Heart left ventricle (tissue), 16 donors: ENCODE measurements at places on chromosomes 1 and 21. TPM values are rescaled to one million over a fixed set of nuclear protein-coding genes. Genes with fewer than 3 reads are reported as not detected.

HSPB7 gene
- total RNA-seq = 4,537 TPM

DNA sequence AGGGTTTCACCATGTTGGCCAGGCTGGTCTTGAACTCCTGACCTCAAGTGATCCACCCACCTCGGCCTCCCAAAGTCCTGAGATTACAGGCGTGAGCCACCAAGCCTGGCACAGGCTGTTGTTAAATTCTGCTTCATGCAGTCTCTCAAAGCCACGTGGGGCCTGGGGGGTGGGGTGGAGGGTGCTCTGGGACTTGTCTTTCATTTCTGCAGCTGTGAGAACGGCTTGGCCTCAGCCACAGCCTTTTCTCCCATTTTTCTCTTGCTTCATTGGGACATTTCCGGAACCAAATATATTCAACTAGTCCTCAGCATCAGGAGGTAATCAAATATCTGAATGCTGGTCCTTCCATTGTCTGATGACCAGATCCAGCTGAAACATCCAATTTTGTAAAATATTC is 27.6 kb upstream of the KCNE2 start:
- peaks cover 12% of the 10 kb centered on the region for H3K4me1 ChIP-seq
- no peaks in the 10 kb centered on the region for H3K36me3 ChIP-seq
- no peak for DNase-seq
- H3K27ac ChIP-seq = no peak overlapping the region
- no peak overlapping the region for H3K4me3 ChIP-seq

- H3K4me1 ChIP-seq = peaks cover 16% of the 10 kb centered on the region
- no peaks in the 10 kb centered on the region for H3K36me3 ChIP-seq
Measured at GRCh38 chr1:23922321-23922943, 9.3 kb upstream of the CNR2 start.

CFHR3 gene
- 0.21 TPM for total RNA-seq

KAZN gene
- 2.7 TPM for total RNA-seq

- H3K36me3 ChIP-seq = no peaks in the 10 kb centered on the region
- H3K4me1 ChIP-seq = peaks cover 4% of the 10 kb centered on the region
- DNase-seq = no peak
- H3K4me3 ChIP-seq = no peak overlapping the region
- no peaks in the 10 kb centered on the region for H3K27me3 ChIP-seq
Measured at GRCh38 chr1:3534803-3535637, 76.3 kb downstream of the MEGF6 start.

- H3K4me1 ChIP-seq = no peaks in the 10 kb centered on the region
- H3K27me3 ChIP-seq = no peaks in the 10 kb centered on the region
- H3K36me3 ChIP-seq = no peaks in the 10 kb centered on the region
- no peak overlapping the region for H3K4me3 ChIP-seq
- DNase-seq = no peak
- no peak overlapping the region for H3K27ac ChIP-seq
Measured at GRCh38 chr1:246703581-246703980, 20.6 kb upstream of the SCCPDH start.

TNFRSF4 gene
- 1.1 TPM for total RNA-seq

- no peaks in the 10 kb centered on the region for H3K36me3 ChIP-seq
- no peaks in the 10 kb centered on the region for H3K27me3 ChIP-seq
- no peak overlapping the region for H3K4me3 ChIP-seq
- no peak overlapping the region for H3K27ac ChIP-seq
- DNase-seq = peak; percentile 39
Measured at GRCh38 chr1:100606438-100606837, 68.5 kb downstream of the GPR88 start.

- no peaks in the 10 kb centered on the region for H3K27me3 ChIP-seq
- peaks cover 19% of the 10 kb centered on the region for H3K4me1 ChIP-seq
- no peak overlapping the region for H3K27ac ChIP-seq
- no peak overlapping the region for H3K4me3 ChIP-seq
Measured at GRCh38 chr1:232292818-232293217, 337.1 kb downstream of the SIPA1L2 start.

- DNase-seq = no peak
- no peak overlapping the region for H3K27ac ChIP-seq
- peaks cover 54% of the 10 kb centered on the region for H3K27me3 ChIP-seq
- no peaks in the 10 kb centered on the region for H3K4me1 ChIP-seq
- H3K36me3 ChIP-seq = no peaks in the 10 kb centered on the region
- H3K4me3 ChIP-seq = no peak overlapping the region
Measured at GRCh38 chr1:30258876-30259275, 464.5 kb downstream of the MATN1 start.

C1orf146 gene
- total RNA-seq = not detected

DNA sequence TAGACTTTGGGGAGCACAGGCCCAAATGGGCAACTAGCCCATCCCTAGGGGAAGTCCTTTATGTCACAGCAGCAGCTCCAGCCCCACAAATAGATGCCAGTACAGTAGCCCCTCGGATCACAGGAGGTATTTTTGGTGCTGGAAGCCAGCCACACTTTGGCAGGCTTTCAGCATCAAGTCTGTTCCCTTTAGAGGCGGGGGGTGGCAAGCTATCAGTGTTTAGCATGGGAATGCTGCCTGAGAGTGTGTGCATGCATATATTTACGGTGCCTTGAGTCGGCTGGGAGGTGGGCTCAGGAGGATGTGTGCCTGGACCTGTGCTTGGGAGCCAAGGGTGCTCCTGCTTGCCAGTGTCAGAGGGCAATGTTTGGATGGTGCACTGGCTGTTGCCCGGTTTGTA is 3.5 kb upstream of the PLXNA2 start:
- no peak overlapping the region for H3K4me3 ChIP-seq
- no peaks in the 10 kb centered on the region for H3K4me1 ChIP-seq
- no peak overlapping the region for H3K27ac ChIP-seq
- H3K36me3 ChIP-seq = no peaks in the 10 kb centered on the region

SAMSN1 gene
- 1.9 TPM for total RNA-seq

- H3K36me3 ChIP-seq = no peaks in the 10 kb centered on the region
- no peak overlapping the region for H3K4me3 ChIP-seq
- H3K27me3 ChIP-seq = no peaks in the 10 kb centered on the region
Measured at GRCh38 chr1:211632808-211633523, 42.5 kb downstream of the NEK2 start.

SOX13 gene
- total RNA-seq = 12.6 TPM

- H3K27me3 ChIP-seq = no peaks in the 10 kb centered on the region
- no peak overlapping the region for H3K27ac ChIP-seq
- H3K36me3 ChIP-seq = no peaks in the 10 kb centered on the region
- H3K4me1 ChIP-seq = no peaks in the 10 kb centered on the region
- peak; percentile 81 for DNase-seq
Measured at GRCh38 chr1:57623039-57623790, 199.4 kb upstream of the DAB1 start.

- H3K27me3 ChIP-seq = no peaks in the 10 kb centered on the region
- H3K36me3 ChIP-seq = peaks cover under 1% of the 10 kb centered on the region
- no peak for DNase-seq
- no peak overlapping the region for H3K4me3 ChIP-seq
- H3K4me1 ChIP-seq = no peaks in the 10 kb centered on the region
Measured at GRCh38 chr1:24364975-24365678, 46.0 kb downstream of the GRHL3 start.

CD2 gene
- not detected for total RNA-seq

GRCh38 chr1:110176299-110176956 is 26.1 kb downstream of the SLC6A17 start:
- no peak overlapping the region for H3K4me3 ChIP-seq
- H3K27me3 ChIP-seq = no peaks in the 10 kb centered on the region

- no peaks in the 10 kb centered on the region for H3K36me3 ChIP-seq
- no peaks in the 10 kb centered on the region for H3K27me3 ChIP-seq
- H3K4me3 ChIP-seq = no peak overlapping the region
Measured at GRCh38 chr1:25037174-25038074, 107.3 kb upstream of the RUNX3 start.

RNPEP gene
- total RNA-seq = 36.2 TPM

GRCh38 chr1:204563307-204563706 is 47.1 kb downstream of the MDM4 start:
- DNase-seq = no peak
- H3K4me1 ChIP-seq = no peaks in the 10 kb centered on the region
- H3K27me3 ChIP-seq = no peaks in the 10 kb centered on the region
- no peak overlapping the region for H3K27ac ChIP-seq

PROK1 gene
- not detected for total RNA-seq

- no peak overlapping the region for H3K4me3 ChIP-seq
- DNase-seq = no peak
- no peak overlapping the region for H3K27ac ChIP-seq
Measured at GRCh38 chr21:22880573-22880972, 1882.4 kb downstream of the NCAM2 start.

CRP gene
- total RNA-seq = not detected

NDUFS2 gene
- total RNA-seq = 218 TPM

- no peak overlapping the region for H3K4me3 ChIP-seq
- H3K4me1 ChIP-seq = no peaks in the 10 kb centered on the region
- no peak for DNase-seq
- H3K36me3 ChIP-seq = no peaks in the 10 kb centered on the region
- no peak overlapping the region for H3K27ac ChIP-seq
- no peaks in the 10 kb centered on the region for H3K27me3 ChIP-seq
Measured at GRCh38 chr1:193552274-193552673, 365.9 kb upstream of the B3GALT2 start.

GLRX2 gene
- 35.5 TPM for total RNA-seq

CFHR5 gene
- not detected for total RNA-seq

DNA sequence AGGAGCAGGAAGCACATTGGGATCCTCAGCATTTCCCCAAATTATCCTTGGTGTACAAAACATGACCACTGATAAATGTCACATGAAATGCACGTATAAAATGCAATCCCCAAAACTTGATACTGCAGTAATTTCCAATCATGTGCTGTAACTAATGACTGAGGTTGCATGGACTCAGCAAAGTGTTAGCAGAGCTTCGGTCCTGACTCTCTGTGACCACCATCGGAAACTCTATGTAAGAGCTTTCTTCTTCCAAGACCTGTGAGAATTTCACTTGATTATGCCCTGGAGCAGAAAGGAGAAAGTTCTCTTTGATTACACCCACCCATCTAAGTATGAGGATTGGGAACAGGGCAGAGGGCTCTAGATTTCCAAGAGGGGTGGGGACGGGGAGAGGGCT is 908 bp downstream of the CD53 start:
- H3K27ac ChIP-seq = peak overlapping the region; percentile 18
- H3K36me3 ChIP-seq = no peaks in the 10 kb centered on the region
- H3K4me3 ChIP-seq = peak overlapping the region; percentile 36
- H3K4me1 ChIP-seq = no peaks in the 10 kb centered on the region
- no peaks in the 10 kb centered on the region for H3K27me3 ChIP-seq

DNA sequence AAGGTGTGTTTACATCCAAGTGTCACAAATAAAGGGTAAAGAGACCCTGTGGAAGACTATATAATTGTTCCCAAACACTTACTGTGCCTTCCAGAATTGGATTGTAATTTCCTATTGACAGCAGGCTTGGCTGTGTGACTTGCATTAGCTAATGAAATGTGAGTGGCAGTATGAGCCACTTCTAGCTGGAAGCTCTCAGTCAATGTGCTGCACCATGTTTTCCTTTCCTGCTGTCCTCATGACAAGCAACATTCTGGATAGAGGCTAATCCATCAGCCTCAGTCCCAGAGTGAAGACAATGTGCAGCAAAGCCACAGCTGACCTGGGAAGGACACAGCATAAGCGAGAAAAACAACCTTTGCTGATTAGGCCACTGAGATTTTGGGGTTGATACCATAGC is 5.9 kb upstream of the FOXJ3 start:
- no peaks in the 10 kb centered on the region for H3K27me3 ChIP-seq
- no peak overlapping the region for H3K4me3 ChIP-seq

DNA sequence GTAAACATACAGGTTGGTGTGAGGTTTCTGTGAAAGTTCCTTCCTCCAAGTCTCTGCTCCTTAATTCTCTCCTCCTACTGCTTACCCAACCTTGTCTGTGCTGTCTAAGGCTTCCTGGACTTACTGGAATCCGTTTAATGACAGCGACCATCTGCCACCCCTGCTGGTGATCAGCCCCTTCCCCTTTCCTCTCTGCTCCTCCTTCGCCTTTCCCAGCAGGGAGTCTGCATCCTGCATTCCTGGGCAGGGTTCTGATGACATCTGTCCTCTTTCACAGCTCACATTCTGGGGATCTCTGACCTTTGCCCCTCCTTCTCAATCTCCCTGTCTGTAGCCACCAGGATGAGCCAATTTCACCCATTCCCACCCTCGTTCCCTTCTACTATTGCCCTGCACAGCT is 66.5 kb downstream of the KIRREL1 start:
- no peaks in the 10 kb centered on the region for H3K27me3 ChIP-seq
- no peaks in the 10 kb centered on the region for H3K36me3 ChIP-seq
- no peak overlapping the region for H3K27ac ChIP-seq
- H3K4me3 ChIP-seq = no peak overlapping the region

- no peak overlapping the region for H3K27ac ChIP-seq
- H3K4me3 ChIP-seq = no peak overlapping the region
- peaks cover 29% of the 10 kb centered on the region for H3K27me3 ChIP-seq
- H3K4me1 ChIP-seq = no peaks in the 10 kb centered on the region
Measured at GRCh38 chr1:26409191-26409807, 1.3 kb upstream of the LIN28A start.

- no peak for DNase-seq
Measured at GRCh38 chr21:35179990-35180540, 131.0 kb upstream of the RUNX1 start.

DENND1B gene
- total RNA-seq = 24.0 TPM

GRCh38 chr1:79100385-79100784 is 93.9 kb upstream of the ADGRL4 start:
- H3K36me3 ChIP-seq = no peaks in the 10 kb centered on the region
- no peak overlapping the region for H3K27ac ChIP-seq
- no peak for DNase-seq
- no peaks in the 10 kb centered on the region for H3K4me1 ChIP-seq
- no peak overlapping the region for H3K4me3 ChIP-seq

DNA sequence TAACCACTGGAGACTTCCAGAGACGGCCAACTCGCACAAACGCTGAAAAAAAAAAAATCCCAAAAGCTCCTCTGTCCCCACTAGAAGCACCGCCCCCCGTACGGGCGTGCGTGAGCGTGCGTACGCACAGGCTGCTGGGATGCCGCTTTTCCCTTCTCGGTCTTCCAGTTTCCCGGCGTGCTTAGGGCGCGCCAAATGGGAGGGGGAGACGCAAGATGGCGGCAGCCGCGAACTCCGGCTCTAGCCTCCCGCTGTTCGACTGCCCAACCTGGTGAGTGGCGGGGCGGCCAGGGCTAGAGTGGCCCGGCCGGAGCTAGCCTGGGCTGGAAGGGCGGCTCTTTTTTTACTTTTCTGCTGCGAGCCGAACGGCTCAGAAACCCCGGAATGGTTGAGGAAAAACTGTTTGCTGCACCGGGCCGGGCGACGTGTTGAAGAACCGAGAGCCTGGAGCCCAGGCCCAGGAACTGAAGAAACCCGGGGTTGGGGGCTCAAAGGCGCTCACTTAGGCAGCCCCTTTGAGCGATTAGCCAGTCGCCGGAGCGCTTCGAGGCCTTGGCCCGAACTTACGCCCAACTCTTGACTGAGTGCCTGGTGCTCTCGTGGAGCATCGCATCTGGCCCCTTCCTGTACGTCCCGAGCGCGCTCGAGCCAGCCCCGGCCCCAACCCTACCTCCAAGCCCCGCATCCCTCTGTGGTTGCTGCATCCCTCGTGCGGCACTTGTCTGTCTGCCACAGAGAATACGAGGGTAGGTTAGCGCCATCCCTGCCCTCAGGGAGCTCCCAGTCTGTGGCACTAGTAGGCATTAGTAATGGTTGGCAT is at the start of gene PPP1R8:
PPP1R8 (plus strand) TSS at position 162 of the 820 bp plus-strand sequence; CDS start at position 216, 54 bp downstream.
- peak; percentile 95 for DNase-seq
- peak within 1 kb of the TSS; percentile 92 for H3K27ac ChIP-seq
- H3K4me3 ChIP-seq = peak within 1 kb of the TSS; percentile 96
- no peaks in the 10 kb centered on the region for H3K27me3 ChIP-seq
- peaks cover 8% of the 10 kb centered on the region for H3K4me1 ChIP-seq
